ENCODE measurements at places on chromosomes 4 and X. TPM values are rescaled to one million over a fixed set of nuclear protein-coding genes. Genes with fewer than 3 reads are reported as not detected.

Gene KCND1
- total RNA-seq: 1.3 TPM

Gene IL3RA
- total RNA-seq: not detected

Gene GABRQ
- 0.15 TPM for total RNA-seq

Gene ARMCX6
- 30.3 TPM for total RNA-seq

Gene ETDB
- not detected for total RNA-seq

Gene GATA1
- not detected for total RNA-seq

Gene LRP2BP
- 0.34 TPM for total RNA-seq

Gene FAM241A
- total RNA-seq: 0.89 TPM

Gene FRMPD3
- under 0.01 TPM for total RNA-seq

All from bronchus fibroblast of lung (primary cell).